ENCODE measurements at places on chromosomes 13 and 19.
A peak's percentile ranks its signal among the peaks of the same experiment; 100 is the strongest.

- DNase-seq = peak; percentile 77
Observed at GRCh38 chr19:12983542-12984142, 11.6 kb upstream of the NFIX start.

DNA sequence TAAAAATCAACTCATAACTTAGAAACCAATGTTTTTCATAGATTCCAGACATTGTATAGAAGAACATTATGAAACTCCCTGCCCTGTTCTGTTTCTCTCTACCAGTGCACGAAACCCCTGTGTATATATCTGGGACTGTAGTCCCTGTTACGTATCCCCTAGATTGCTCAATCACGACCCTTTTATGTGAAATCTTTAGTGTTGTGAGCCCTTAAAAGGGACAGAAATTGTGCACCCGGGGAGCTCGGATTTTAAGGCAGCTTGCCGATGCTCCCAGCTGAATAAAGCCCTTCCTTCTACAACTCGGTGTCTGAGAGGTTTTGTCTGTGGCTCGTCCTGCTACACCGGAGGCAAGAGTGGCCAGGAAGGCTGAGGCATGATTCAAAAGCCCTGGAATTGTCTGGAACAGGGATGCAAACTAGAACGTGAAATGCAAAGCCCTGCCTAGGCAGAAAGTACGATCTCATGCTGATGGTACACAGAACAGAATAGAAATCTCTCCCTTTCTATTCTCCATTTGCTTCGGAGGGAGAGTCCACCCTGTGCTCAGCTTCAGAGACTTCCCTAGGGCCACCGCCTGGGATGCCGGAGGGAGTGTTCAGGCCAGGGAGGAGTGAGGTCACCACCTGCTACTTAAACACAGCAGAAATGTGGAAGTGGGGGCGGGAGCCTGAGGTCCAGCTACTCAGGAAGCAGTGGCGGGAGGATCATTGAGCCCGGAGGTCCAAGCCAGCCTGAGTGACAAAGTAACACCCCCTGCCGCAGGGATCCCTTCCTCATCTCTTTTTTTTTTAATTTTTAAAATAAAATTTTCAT lies 758 bp upstream of the ZNF888 start:
- no peak for DNase-seq

DNA sequence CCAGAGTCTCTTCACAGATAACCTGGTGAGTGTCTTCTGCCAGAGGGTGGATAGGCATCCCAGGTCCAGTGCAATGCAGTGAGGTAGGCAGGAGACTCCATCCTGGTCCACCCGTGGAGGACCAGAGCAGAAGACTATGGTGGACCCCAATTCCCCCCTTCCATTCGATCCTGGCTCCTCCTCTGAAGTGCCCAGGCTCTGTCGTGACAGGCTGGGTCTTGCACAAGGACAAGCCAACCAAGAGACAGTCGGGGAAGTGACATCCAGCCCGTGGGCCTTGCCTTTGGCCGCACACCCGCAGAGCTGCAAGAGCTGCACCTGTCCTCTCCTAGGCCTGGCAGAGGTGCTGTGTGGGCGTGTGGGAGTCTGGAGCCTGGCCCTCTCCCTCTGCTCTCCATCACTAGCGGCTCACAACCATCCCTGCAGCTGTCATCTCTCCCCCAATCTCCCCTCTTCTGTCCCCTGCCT lies 3.1 kb downstream of the ZNF784 start:
- DNase-seq = no peak

DNA sequence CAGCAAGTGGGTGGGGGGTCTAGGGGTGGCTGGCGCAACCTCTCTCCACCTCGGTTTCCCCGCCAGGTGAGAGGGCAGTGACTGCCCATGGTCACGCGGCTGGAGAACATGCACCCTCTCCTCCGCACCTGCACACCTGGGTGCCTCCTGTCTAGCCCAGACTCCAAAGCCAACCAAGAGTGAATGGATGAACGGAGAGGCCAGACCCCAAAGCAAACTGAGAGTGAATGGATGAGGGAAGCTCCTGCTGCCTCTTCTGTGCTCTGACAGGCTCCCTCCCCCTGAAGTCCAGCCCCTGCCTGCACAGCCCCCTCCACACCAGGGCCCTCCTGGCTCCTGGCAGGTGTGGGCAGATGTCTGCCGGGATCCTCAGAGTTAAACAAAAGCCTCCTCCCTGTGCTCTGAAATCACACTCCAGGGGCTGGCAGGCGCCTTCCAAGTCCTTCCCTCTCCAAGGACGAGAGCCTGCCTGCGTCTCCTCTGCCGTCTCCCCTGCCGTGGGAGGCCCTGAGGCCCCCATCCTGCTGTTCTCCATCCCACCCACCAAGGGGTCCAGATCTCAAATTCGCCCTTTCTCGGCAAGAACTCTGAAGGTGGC lies 2.2 kb downstream of the SBNO2 start:
- DNase-seq = no peak

DNA sequence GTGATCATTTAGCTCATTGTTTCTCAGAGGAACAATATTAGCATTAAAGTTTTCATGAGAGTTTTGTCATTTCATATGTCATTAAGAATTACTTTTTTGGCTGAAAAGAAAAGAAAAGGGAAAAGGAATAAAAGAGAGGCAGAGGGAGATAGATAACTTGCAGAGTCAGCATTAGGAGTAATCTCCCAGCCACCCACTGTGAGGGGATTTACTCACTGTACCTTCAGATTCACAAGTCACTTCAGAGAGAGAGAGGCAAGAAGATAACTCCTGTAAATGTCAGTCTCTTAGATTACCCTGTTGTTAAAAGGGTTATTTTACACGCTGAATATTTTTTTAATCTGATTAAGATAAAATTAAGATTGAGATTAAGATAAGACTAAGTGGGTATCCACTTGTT lies 125.2 kb downstream of the POU4F1 start:
- no peak for DNase-seq

GRCh38 chr13:30730526-30730925 lies 4.8 kb upstream of the ALOX5AP start:
- DNase-seq = no peak

- no peak for DNase-seq
Observed at GRCh38 chr19:756236-756635, 5.3 kb downstream of the MISP start.

DNA sequence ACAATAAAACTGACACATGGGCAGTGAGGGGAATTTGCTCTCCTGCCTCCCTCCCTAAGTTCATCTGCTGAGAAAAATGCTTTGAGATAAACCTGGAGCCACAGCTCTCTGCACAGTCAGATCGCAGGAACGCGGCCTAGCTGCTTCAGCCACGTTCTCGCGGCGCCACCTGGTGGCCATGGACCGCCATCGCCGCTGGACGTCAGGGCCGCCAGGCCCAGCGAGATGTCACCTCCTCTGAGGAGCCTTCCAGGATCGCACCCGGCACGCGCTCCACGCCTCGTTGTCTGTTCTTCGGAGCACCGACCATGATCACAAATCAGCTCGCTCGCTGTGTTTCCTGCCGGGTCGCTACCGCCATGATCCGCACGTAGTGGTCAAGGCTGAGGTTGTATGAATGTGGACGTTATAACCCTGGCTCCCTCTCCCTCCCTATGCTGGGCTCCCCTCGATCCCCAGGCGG lies 20.6 kb upstream of the USP29 start:
- peak; percentile 13 for DNase-seq

Data from T-helper 1 cell (primary cell).